ENCODE measurements at places on chromosomes 12 and 14.
A peak's percentile ranks its signal among the peaks of the same experiment; 100 is the strongest.

DNA sequence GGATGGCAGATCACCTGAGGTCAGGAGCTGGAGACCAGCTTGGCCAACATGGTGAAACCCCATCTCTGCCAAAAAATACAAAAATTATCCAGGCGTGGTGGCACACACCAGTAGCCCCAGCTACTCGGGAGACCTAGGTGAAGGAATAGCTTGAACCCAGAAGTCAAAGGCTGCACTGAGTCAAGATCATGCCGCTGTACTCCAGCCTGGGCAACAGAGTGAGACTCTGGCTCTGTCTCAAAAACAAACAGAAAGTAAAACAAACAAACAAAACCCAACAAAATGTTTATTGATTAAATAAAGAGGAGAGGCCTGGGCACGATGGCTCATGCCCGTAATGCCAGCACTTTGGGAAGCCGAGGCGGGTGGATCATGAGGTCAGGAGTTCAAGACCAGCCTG lies 5.5 kb downstream of the ZCCHC8 start:
- DNase-seq = no peak

GRCh38 chr14:22105624-22106006 lies 432.0 kb upstream of the OR4E1 start:
- DNase-seq = no peak

GRCh38 chr12:106580671-106581508 lies 1.9 kb upstream of the RFX4 start:
- no peak for DNase-seq

GRCh38 chr12:121767525-121768016 lies 25.9 kb downstream of the RHOF start:
- no peak for DNase-seq

DNA sequence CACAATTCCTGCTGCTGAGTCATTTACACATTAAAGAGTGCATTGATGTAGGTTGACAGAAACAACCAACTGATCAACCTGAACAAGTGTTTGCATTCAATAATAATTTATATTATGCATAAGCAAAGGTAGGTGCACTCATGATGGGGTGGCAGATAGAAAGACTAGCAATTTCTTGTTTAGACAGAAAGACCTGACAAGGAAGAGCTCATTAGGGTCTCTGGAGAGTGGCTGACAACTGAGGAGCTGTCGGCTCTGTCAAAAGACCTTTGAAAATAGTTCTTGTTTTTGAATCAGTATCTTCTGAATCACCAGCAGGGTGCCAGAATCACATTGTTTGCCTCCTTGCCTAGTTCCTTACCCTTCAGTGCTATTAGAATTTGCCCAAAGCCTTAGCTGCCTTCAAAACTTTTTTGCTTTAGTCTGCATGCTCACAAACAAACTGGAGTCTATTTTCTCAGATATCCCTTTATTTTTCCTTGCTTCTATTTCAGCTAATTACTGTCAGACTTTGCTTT lies 234.7 kb downstream of the BTG1 start:
- DNase-seq = no peak

DNA sequence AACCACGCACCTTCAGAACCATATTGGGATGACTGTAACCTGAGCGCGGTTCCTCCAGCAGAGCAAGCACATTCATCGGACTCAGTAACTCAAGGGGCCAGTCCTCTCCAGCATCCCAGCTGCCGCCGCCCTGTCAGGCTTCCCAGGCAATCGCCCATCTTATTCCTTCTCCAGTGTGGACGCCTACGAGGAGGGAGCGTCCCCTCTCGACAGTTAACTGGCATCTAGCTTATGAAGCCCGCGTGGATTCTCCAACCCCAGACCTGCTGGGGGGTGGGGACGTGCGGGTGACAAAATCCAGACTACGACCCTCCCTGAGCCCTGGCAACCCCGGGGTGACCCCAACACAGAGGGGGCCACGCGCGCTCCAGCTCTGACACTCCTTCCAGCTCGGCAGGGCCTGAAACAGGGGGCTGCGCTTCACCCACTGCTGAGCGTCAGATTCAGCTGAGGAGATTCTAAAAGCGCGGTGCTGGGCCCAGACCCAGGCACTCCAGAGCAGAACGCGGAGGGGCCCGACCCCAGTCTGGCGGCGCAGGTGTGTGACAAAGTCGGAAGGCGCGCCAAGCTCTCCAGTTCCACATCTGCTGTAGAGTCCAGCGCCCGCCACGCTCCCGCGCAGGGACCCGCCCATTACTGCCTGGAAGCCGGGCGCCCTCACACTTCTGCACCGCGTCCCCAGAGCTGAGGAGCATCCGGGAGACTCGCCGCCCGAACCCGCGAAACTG lies 43.9 kb upstream of the ESR2 start:
- peak; percentile 8 for DNase-seq

- no peak for DNase-seq
These were observed 63.9 kb downstream of the KLHL28 start for GRCh38 chr14:44897845-44898151.

GRCh38 chr12:60335745-60336144 lies 739.9 kb downstream of the SLC16A7 start:
- no peak for DNase-seq

GRCh38 chr12:130497321-130497720 lies 159.6 kb downstream of the PIWIL1 start:
- no peak for DNase-seq

- DNase-seq = no peak
These were observed 796.4 kb downstream of the MED13L start for GRCh38 chr12:115481141-115481540.

GRCh38 chr14:56953884-56954283 lies 143.6 kb upstream of the OTX2 start:
- no peak for DNase-seq

DNA sequence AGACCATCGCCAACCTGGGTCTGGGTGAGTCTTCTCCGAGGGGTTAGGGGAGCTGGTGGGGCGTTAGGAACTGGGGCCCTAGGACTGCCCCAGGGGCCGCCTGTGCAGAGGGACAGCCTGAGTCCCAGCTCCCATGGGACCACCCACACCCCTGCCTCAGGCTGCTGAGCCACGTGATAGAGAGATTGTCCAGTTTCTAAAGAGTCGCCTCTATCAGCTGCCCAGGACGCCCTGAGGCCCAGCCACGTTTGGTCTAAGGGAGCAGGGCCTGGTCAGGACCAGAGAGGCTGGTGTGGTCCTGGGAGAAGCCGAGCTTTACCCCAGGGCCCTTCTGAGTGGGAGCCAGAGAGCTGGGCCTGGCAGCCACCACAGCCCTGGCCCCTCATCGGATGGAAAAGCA lies 107.1 kb downstream of the LGMN start:
- no peak for DNase-seq

DNA sequence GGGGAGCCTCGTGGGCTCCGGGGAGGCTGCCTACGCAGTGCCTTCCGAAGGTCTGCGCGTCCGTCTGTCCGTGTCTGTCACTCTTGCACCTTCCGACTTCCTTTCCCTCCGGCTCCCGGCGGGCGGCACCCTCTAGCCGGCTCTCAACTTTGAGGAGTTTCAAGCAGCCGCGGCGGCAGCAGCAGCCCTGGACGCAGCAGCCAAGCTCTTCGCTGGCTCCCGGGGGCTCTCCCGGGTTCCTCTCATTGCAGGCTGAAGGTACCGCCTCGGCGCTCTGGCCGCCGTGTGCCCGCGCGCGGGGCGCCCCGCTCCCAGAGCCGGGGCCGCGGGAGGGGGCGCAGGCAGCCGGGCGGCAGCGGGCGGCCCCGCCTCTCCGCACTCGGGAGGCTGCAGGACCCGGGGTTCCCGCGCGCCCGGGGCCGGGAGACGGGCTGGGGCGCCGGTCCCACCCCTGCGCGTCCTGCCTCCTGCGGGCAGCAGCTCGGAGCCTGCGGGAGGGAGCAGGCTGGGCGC lies at the start of the genes AMIGO2 and PCED1B:
AMIGO2 (minus strand) TSS at position 492 of the 513 bp plus-strand sequence. CDS start 957 bp downstream, outside the sequence.
PCED1B (plus strand) TSS at position 154 of the 513 bp plus-strand sequence. CDS start 155,443 bp downstream, outside the sequence.
- DNase-seq = peak; percentile 43

GRCh38 chr14:89033756-89034155 lies 209.3 kb downstream of the TTC8 start:
- DNase-seq = no peak

DNA sequence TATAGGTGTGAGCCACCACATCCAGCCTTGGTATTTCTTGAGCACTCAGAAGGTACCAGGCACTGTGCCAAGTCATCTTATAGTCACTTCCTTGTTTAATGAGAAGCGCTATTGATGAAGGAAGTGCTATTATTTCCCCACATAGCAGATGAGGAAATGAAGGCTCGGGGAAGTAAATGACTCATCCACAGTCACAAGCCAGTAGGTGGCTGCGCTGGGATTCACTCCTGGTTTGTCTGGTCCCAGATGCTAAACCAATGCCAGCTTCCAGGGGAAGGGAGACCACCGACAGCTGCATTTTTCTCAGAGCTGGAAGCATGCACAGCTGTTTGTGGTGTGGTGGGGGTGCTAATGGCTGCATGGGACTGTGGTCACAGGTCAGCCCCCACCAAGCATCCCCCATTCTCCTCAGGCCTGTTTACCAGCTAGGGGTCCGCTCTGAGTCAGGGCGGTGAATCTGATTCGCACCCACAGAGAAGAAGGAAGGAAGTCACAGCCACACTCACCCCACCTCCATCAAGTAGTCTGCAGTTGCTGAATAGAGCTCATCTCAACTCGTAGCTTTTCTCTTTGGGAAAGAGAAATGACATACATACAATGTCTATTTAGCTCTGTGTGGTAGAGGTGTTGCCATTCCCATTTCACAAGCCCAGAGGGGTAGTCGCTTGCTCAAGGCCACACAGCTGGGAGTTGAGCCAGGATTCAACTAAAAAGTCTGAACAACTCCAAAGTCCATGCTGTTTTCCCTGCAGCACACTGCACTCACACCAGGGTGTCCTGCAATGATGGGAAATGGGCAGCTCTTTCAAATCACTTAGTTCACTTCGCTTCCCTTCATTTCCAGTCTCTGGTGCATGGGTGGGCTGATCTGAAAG lies 6.3 kb upstream of the LTBP2 start:
- peak; percentile 27 for DNase-seq
